Stimulated activated CD8-positive, alpha-beta memory T cell treated with anti-CD3 and anti-CD28 coated beads, Interleukin-4, amount 100 ng/mL, for 1 hour (primary cell): ENCODE measurements at places on chromosomes 13 and 19.

DNA sequence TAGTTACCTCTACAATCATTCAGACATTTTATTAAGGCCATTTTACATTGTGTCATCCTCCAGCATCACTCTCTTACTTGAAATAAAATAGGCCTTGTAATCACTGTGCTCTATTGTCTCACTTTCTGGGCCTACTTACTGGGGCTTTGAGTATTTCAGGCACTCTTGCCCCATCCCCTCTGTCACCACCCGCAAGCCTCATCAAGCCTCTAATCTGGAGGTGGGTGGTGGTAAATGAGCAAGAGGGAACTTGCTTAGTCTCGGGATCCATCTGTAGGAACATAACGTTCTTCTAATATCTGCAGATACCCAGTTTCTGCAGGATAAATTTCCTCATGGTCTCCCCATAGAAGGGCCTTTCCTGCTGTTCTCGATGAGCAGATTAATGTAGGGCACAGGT lies 19.4 kb upstream of the GPR18 start:
- DNase-seq: no peak

DNA sequence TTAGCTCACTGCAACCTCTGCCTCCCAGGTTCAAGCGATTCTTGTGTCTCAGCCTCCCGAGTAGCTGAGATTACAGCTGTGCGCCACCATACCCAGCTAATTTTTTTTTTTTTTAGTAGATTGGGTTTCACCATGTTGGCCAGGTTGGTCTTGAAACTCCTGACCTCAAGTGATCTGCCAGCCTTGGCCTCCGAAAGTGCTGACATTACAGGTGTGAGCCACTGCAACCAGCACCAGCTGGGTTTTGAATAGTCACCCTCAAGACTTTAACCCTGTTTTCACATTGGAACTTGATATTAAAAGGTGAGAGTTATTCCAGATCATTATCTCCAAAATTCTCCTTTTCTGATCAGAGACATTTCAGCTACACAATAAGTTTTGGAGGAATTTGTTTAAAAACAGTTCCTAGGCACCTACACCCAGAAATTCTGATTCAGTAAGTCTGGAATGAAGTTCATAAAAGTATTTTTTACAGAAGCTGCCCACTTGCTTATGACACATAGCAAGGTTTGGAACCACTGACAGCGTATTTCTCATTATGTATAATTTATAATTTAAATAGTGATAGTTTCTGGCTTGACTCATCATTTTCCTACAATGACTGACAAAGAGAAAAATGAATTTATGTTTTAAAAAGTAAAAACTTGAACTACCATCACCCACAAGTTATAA lies 417.3 kb downstream of the DIAPH3 start:
- DNase-seq: no peak

DNA sequence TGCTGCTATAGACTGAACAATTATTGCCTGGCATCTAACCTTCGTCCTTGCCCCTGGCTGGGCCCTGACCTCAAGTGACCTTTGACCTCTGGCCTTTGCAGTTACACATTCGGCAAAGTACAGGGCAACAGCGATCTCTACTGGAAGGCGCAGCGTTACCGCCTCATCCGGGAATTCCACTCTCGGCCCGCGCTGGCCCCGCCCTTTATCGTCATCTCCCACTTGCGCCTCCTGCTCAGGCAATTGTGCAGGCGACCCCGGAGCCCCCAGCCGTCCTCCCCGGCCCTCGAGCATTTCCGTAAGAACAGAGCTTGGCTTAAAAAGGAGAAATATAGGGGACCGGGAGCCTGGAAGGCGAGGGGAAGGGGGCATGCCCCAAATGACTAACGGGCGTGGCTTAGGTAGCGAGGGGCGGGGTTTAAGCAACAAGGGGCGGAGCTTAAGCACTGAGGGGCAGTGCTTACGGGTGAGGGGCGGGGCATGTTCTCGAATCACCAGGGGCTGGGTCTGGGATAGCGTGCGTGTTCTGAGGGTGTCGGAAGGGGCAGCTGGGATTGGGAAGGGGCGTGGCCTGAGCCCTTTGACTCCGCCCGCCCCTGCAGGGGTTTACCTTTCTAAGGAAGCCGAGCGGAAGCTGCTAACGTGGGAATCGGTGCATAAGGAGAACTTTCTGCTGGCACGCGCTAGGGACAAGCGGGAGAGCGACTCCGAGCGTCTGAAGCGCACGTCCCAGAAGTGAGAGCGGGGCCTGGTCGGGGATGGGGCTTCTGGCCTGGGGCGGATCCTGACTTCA lies 52.7 kb downstream of the TRPM4 start:
- DNase-seq: no peak

DNA sequence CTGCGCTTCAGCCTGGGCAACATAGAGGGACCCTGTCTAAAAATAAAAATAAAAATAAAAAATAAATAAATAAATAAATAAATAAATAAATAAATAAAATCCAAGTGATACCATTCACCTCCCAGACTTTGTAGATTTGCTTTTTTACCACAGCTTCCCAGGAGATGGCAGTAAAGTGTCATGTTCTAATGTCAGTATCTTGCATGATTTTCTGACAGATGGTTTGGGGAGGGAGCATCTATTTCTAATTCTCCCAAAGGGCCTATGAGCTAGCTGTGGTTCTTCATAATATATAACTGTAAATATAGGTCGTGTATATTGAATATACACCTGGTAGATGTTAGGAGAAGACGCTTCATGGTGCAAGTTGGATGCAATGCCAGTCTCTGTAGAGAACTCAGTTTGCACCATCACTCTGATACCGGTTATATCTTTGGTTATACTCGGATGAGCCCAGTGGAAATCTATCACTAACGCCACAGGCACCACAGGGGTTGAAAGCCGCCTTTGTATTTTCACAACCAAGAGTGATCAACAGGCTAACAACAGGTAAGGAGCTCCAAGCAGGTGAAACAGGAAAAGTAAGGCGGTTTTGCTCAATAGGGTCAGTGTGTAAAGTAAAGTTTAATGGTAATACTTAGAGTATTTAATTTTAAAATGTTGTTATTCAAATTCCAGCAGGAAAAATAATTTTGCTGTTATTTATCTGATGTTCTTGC lies 13.9 kb downstream of the APLP1 start:
- DNase-seq: no peak

- DNase-seq: no peak
These were observed 4.8 kb downstream of the LILRB5 start for GRCh38 chr19:54252243-54252642.

DNA sequence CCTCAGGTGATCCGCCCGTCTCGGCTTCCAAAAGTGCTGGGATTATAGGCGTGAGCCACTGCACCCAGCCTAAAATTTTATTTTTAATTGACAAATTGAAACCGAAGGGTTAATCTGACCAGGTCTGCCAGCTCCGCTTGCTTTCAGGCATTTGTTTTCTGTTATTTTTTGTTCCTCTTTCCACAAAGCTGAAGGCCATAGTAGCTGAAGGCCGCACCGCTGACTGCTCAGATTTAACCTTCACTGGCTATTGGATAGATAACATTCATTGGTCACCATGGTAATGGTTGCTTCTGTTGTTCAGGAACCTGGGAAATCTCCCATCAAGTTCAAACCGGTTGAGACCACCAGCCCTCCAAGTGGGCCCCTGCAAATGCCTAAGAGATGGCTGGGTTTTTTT lies 124.5 kb upstream of the USP29 start:
- no peak for DNase-seq

DNA sequence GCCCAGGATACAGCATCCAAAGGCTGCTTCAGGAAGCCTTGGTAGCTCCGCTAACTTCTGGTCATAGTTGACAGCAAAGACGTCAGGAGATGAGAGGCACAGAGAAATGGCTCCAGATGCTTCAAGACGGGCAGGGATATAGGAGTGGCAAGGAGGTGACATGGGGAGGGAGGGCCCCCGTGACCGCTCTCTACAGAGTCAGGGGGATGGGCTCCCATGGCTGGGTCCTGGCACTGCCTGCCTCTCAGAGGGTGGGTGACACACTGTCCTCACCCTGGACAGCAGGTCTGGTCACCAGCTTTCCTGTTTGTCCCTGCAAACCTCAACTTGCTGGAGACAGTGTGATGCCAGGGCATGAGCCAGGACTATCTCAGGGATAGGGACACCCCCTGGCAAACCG lies 10.3 kb upstream of the ZNF14 start:
- DNase-seq: no peak

DNA sequence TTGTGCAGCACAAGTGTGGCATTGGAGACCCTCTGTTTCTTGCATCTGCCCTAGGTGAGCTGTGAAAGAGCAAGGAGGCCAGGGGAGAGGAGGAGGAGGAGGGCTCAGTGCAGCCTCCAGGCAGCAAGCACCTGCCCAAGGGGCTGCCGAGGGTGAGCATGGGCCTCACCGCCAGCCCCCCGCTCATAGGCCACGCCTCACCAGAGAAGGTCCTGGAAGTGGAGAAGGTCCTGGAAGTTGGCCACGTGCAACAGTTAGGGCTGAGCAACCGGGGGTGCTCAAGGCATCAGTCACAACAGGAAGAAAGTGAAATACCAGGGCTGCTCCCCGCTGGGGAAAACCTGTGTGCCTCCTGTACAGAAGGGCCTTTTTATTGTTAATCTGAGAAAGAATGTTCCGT lies 168.9 kb downstream of the TEX29 start:
- DNase-seq: no peak

DNA sequence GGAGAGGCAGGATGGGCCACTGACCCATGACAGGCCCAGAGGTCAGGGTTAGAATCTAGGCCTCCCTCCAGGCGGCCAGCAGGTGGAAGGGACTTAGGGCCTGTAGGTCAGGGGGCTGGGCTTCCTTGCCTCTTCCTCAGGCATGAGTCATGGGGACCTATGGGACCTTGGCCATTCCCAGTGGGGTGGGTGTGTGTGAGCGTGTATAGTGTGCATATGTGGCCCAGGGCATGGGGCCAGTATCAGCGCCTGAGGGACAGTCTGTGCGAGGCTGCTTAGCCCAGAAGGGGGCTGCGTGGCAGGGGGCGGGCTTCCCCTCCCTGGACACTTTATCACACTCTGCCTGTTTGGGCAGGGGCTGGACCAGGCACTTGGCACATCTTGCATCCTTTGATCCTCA lies 13.3 kb downstream of the KCTD15 start:
- no peak for DNase-seq

DNA sequence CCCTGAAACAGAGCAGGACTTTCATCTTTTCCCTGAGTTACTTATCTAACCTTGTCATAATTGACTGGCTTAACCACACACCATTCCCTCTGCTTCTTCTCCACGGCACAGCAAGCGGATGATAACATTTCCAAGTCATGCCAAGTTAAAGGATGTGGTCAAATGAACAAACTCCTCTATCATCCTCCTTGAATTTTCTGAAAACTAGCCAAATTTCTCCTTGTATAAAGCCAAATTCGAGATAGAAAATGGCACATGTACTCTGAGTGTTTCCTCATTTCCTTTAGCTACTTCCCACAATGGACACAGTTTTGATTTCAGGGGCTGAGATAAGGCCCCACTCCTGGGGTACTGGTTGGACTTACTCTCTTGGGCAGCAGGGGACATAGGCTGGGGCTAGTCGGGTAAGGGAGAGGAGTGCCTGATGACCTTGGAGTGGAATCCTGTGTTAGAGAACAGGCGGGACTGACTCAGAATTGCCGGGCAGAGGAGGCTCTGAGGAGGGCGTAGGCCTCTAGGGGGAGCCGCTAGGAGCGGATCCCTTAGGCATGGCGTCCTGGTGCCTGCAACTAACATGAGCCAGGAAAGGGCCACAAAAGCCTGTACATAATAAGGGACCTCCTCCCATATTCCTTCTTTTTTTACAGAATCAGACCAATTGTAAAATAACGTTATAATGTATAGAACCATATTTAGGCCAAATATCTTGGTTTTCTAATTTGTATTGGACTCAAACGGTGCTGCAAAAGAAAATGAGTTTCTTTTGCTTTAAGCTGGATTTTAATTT lies 20.3 kb upstream of the TMTC4 start:
- DNase-seq: no peak

DNA sequence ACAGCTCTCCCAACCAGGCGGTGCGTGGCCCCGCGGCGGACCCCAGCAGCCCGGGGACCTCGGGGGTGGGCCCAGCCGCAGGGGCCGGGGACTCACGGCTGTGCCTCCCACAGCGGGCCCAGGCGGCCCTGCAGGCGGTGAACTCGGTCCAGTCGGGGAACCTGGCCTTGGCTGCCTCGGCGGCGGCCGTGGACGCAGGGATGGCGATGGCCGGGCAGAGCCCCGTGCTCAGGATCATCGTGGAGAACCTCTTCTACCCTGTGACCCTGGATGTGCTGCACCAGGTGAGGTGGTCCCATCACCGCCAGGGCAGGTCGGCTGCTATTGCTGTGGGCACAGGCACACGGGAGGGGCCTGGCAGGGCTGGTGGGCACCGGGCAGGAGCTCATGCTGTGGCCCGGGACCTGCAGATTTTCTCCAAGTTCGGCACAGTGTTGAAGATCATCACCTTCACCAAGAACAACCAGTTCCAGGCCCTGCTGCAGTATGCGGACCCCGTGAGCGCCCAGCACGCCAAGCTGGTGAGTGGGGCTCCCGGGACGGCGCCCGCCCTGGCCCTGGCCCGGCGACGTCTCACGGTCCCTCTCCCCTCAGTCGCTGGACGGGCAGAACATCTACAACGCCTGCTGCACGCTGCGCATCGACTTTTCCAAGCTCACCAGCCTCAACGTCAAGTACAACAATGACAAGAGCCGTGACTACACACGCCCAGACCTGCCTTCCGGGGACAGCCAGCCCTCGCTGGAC lies 7.3 kb downstream of the PTBP1 start:
- no peak for DNase-seq

- no peak for DNase-seq
These were observed 34.4 kb downstream of the LYL1 start for GRCh38 chr19:13068085-13068846.

DNA sequence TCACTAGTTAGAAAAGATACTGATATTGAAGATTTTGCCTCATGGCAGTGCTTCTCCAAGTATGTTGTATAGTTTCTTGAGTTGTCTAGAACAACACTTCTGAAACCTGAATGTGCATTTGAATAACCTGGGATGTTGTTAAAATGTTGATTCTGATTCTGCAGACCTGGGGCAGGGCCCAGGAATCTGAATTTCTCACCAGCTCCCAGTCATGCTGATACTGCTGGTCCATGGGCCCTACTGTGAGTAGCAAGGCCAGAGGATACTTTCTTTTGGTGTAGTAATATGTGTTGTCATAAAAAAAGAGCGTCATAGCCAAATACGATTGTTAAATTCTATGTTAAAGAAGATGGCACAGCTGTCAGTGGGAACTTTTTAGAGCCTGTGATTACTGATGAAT lies 41.6 kb upstream of the C1QTNF9 start:
- DNase-seq: no peak

DNA sequence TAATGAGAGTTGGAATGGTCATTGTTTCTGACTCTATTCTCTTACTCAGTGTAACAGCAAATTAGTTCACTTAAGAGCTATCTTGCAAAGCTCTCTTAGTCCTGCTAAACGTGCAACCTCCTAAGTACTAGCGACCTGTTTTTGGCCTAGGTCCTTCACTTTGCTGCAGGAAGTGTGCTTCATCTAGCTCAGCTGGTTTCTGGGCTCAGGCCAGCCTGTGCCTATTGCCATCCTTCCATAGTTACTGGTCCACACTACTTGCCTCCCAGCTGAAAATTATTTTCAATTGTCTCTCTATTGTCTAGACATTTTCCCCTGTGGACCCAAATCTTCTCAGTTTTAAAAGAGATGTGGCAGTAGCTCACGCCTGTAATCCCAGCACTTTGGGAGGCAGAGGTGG lies 561.3 kb downstream of the FGF9 start:
- no peak for DNase-seq

GRCh38 chr13:97058391-97058790 lies 64.1 kb upstream of the OXGR1 start:
- no peak for DNase-seq
